ENCODE measurements at places on chromosomes 2 and 18.

DNA sequence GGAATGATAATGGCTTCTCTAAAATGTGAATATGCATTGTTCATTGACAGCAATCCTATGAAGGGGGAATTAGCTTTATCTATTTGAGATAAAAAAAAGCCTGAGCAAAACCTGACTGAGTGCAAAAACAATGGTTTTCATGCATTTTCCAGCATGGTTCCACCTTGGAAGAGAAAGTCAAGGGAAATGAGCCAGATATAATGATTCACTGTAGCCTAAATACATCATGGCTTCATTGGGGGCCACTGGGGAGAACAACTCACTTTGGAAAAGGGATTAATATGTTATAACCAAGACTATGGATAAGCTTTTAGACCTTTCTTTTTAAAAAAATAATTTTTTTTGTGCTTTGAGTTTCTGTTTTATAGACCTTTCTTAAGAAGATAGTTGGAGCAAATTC lies 679.7 kb downstream of the NYAP2 start:
- no peak for DNase-seq

- no peak for DNase-seq
Measured at GRCh38 chr2:235048549-235048948, 96.7 kb downstream of the SH3BP4 start.

GRCh38 chr2:20362701-20363435 lies 12.2 kb upstream of the PUM2 start:
- peak; percentile 22 for DNase-seq

- DNase-seq, result no peak
Measured at GRCh38 chr2:136131961-136132824, 14.2 kb upstream of the CXCR4 start.

DNA sequence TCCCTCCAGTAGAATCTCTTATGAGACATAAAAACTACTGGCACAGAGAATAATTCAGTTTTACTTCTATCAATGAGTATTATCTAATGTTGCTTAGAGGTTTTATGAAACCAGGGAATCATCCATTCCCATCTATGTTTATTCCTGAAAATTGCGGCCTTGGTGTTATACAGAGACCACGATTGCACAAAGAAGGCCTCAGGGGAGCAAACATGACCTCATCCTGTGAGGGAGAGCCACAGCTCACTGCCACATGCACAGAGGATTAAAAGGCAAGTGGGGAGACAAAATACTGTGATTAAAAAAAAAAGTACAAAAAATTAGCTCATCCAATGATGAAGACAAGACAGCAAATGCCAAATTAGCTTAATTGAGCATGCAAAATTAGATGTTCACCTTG lies 111.8 kb upstream of the SLC35G4 start:
- no peak for DNase-seq

DNA sequence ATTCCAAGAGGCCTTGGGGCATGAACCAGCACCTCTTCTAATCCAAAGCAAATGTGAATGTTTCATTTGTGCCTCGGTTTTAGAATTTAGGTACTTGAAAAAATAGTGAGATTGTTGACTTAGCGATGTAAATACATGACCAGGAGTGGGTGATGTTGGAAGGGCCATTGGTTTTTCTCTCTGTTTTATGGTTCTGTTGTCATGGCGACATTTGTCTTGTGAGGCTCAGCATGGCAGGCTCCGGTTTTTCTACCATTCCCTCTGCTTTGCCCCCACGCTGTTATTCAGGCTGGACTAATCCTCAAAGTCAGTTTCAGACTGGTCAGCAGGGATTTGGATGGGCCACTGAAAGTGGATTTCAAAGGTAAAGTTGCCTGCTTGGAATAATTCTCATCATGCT lies 255.4 kb downstream of the ALPK2 start:
- DNase-seq, result no peak

DNA sequence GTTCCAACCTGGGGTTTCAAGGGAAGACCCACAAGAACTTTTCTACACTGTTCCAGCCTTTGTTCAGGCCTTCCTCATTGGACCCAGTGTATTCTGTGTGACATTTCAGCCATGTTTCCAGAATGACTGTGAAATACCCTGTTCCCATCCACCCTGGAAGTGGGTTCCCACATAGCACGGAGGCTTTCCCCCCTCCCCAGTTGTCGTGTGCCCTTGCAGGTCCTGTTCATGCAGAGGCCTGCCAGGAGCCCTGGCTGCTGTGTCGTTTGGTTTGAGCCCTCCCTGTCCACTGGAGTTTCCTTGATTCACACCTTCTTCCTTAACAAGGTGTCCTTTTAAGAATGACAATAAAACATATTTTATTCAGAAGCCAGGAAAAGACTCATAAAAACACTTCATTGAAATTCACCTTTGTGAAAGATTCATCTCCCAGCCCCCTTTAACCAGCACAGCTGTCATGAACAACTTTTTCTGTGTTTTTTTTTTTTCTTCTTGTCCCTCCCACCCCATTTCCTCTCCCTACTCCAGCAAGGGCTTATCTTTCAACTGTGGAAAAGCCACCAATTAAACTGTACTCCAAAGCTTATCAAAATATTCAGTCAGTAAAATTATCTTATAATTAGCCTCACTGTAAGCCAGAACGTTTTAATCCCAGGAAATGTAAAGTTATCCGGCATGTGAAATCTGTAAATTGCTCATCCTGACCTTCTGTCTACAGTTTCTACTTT lies 106.4 kb downstream of the ACOXL start:
- DNase-seq, result no peak

GRCh38 chr2:97991081-97991856 lies 4.5 kb downstream of the TMEM131 start:
- no peak for DNase-seq

DNA sequence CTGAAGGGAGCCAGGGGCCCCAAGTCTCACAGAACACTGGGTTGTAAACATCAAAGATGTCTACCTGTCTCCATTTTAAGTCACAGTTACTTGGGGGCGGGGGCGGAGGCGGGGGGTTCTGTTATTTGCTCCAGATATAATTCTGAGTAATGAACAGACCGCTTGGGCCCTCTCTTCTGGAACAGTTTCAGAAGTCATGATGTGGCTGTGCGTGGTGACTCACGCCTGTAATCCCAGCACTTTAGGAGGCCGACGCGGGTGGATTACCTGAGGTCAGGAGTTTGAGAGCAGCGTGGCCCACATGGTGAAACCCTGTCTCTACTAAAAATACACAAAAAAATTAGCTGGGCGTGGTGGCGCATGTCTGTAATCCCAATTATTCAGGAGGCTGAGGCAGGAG lies 157.9 kb upstream of the APCDD1 start:
- no peak for DNase-seq

GRCh38 chr18:58402247-58402646 lies 226.6 kb downstream of the ALPK2 start:
- no peak for DNase-seq

DNA sequence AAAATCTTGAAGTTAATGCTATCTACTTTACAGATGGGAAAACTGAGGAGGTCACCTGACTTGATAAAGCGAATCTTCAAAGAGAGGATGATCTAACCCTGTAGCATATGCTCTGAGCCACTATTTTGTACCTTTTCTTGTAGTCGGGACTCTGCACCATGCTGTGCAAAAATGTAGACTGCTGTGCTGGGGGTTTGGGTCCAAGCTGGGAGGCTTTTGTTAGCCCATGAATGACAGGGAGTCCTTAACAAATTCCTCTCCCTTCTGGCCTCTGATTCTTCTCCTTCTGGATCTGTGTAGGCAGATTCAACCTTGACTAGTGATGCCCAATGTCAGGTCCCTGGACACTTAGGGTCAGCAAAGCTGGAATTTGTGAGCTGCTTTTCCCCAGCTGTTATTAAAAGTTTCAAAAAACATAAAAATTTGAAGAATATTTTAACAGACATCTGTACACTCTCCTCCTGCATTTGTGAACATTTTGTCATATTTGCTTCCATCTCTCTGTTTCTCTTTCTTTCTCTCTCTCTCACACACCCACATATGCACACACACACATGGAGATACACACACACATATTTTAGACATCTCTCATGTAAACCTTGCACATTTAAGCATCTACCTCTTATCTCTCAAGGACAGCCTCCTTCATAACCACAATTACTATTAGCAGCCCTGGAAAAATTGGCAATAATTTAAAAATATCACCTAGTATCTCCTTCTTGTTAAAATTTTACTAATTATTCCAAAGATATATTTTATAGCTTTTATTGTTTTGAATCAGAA lies 335.0 kb upstream of the TRIB2 start:
- DNase-seq, result no peak

GRCh38 chr2:78766459-78766858 lies 259.0 kb upstream of the REG3G start:
- DNase-seq, result no peak
